ENCODE measurements at places on chromosomes 7 and 10.

DNA sequence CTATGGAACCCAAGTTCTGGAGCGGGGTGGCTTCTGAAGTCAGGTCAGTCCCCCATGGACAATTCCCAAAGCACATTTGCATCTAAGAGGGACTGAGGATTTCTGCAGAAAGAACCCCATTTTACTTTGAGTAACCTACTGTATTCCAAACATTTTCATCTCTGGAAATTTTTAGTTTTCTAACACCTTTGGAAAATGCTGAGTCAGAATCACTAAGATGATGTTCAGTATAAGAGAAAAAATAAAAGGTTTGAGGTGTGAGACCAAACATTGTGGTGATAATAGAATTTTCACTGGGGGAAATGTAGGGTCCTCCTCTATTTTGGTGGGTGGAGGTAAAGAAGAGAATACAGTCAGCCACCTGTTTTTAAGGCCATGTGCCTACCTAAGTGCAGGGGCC is 227.1 kb downstream of the LRMDA start:
- DNase-seq: no peak

- no peak for DNase-seq
Observed at GRCh38 chr10:99711129-99711719, 20.7 kb downstream of the COX15 start.

GRCh38 chr7:45582136-45582749 is 8.1 kb downstream of the ADCY1 start:
- no peak for DNase-seq

DNA sequence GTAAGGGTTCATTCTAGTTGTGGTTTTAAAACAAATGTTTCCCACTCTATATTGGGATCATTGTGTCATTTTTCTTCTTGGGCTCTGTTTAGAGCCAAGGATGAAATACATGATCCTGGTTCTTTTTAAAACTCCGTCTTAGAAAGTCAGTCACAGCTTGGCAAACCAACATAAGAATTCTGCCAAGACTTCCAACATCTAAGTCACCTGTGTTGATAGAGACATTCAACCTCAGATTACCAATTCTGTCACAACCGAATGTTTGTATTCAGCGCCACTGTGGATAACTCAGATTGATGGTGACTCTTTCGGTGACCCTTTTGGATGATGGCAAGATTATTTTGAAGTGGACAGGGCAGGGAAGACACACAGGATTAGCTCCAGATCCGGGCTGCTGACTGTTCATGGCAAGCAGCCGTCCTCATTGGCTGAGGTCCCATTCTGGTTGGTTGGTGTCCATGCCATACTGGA is 255.4 kb downstream of the ARHGAP21 start:
- DNase-seq: no peak

DNA sequence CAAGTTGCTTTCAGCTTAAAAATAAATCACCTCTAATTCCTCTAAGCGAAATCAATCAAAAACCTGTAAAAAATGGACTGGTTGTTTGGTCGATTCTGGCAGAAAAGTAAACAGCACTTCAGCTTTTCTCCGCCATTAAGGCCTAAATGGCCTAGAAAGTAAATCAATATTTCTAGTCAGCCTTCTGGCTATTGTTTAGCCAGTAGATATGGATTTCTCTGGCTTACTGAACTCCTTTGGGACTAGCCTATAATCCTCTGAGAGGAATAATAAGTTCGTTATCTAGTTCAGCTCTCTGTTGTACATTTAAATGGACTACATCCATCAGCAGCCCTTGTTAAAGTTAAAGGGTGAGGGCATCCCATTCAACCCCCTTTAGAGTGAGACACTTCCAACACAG is 400.1 kb upstream of the ETV1 start:
- no peak for DNase-seq

- DNase-seq: no peak
Observed at GRCh38 chr10:128530301-128530700, 404.1 kb upstream of the MKI67 start.

DNA sequence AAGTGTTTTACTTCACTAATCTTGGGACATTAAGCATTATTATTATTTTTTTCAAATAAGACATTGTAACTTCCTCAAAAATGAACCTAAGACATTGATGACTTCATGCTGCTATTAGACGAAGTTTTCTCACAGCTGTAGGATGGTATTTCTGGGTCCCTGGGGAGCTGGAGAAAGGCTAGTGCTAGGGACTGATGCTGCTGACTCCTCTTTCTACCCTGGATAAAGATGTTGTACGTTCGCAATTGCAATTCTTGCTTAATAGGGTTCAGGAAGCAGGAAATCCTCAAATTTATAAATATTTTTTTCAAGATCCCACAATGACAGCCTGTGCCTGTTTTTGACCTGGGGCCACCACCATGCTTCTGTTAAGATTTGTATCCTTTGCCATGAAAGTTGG is 526.0 kb downstream of the CCSER2 start:
- no peak for DNase-seq

GRCh38 chr7:52270301-52270700 is 765.1 kb upstream of the POM121L12 start:
- no peak for DNase-seq

DNA sequence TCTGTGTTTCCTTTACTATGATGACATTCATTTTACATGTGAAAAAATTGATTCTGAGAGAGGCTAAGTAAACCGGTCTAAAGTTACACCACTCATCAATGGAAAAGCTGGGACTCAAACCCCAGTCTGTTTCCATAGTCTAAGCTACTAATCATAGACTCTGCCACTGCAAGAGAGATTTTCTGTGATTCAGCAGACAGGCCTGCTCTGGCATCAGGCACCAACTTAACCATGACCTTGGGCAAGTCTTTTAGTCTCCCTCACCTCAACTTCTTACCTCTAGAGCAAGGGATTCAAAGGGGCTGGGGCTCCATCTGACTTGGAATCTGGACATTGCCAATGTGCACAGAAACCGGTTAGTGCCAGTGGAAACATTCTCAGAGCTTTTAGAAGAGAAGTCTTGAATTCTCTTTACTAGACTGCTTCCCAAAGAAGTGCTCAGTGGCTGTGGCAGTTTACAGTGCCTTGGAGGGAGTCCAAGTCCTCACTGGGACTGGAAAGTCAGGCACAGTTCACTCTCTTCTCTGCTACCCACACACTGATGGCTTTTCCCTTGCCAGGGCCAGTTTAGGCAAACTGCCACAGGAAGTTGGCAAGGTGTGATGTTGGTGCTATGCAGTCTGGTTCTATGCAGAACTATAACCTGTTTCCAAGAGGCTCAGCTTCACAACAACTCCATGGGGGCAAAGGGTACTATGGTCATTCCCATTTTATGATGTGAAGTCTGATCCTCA is 4.5 kb upstream of the BLNK start:
- DNase-seq: no peak

DNA sequence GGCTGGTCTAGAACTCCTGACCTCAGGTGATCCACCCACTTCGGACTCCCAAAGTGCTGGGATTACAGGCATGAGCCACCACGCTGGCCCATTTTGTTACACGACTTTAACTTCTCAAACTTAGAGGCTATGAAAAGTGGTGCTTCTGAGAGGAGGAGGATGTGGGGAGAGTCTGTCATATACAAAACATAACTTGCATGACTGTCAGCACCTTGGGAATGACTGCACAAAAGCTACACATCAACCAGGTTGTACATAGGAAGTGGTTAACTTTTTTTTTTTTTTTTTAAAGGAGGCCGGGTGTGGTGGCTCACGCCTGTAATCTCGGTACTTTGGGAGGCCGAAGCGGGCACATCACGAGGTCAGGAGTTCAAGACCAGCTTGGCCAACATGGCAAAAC is 43.4 kb upstream of the GSDME start:
- no peak for DNase-seq

DNA sequence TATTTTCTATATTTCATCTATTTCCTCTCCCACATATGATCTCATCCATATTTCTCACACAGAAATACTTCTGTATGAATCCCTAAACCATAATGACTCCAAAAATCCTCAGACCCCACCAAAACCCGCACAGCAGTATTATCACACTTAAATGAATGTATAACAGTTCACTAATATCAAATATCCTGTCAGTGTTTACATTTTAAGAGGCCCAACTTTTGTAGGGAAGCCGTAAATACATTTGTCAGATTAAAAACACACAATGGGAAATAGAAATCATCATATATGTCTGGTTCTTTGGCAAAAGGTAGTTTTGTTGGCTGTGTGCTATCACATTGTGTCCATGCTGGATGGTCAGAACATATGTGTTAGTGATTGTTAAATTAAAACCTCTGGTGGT is 4.2 kb downstream of the AUTS2 start:
- no peak for DNase-seq

- no peak for DNase-seq
Observed at GRCh38 chr7:916291-916941, 38.1 kb downstream of the ADAP1 start.

- DNase-seq: no peak
Observed at GRCh38 chr10:14645239-14645960, 129.3 kb downstream of the FAM107B start.

DNA sequence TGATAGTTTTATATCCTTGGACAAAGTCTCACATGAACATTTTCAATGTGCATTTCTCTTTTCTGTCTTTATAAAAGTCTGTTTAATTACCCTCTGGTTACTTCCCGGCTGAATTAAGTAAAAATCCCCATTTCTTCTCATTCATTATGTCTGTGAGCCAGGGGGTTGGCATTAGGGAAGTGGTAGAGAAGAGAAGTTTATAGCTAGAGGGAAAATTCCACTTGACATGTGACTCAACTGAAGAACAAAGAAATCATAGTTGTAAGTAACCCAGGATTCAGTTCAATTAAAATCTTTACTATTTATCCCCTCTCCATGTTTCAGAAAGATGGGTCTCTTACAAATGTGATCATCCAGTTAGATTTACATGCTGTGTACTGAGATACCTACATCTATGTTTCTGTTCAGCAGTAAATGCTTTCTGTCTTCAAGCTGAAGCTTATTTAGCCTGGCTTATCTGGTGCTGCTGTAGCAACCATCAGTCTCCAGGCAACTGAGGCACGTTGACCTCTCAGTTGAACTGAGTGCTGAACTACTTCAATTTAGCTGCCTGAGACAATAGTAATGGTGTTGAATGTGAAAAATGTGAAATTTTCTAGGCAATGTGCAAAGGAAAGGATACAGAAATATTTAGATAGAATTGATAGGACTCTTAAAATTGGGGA is 181.6 kb downstream of the MLLT10 start:
- no peak for DNase-seq

- DNase-seq: no peak
Observed at GRCh38 chr10:85400981-85401695, 965.5 kb downstream of the GRID1 start.

DNA sequence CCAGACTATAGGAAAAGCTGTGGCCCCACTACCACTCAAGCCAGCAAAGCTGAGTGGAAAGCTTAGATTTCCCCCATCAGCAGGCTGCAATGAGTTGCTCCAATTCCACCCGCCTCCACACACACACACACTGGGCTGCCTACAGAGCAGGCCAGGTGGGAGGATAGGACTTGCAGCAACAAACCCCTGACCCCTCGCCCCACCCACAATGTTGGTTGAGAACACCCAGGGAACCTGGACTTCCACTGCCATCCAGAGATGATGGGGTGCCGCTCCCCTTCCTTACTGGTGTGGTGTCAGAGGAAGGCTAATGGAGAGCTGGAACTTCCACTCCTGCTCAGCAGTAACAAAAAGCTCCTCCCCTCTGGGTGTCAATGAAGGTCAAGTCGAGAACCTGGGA is 16.8 kb upstream of the PLEKHA1 start:
- DNase-seq: no peak

GRCh38 chr7:123746931-123747488 is 1.8 kb downstream of the WASL start:
- no peak for DNase-seq

GRCh38 chr7:34191771-34192479 is 286.6 kb downstream of the BMPER start:
- no peak for DNase-seq

DNA sequence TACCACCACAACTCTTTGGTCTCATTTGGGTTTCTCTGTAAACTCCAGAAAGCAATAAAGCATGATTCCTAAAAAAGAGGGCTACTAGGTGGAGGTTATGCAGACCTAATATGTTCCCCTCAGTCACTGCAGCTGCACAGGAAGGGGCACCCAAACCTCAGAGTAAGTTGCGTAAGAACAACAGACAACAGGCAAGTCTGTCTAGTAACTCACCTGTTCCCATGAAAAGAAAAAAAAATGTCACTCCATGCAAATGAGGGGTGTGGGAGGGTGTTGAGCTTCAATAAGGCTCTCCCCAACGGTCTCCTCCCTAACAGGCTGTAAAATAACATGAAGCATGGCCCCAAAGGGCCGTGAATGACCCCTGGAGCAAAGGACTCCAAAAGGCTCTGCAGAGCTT is 461.4 kb downstream of the KCNMA1 start:
- no peak for DNase-seq

- DNase-seq: no peak
Observed at GRCh38 chr10:18400201-18400905, 251.0 kb downstream of the NSUN6 start.

DNA sequence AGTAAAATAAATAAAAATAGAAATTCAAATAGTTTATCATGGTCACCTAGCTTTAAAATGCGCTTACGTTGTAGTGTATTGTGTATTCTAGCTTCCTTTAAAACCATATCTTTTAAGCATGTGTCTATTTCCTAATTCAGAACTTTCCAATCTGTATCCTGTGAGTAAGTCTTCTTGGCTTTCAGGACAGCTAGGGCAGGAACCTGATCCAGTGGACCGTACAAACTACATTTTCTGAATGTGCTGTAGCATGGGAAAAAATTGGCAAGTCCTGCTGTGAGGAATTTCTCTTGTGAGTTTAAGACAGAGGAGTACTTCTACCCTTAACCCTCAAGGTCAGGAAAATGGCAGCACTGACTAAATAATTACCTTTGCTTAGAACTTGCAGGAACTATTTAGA is 12.1 kb downstream of the OPN1SW start:
- no peak for DNase-seq

DNA sequence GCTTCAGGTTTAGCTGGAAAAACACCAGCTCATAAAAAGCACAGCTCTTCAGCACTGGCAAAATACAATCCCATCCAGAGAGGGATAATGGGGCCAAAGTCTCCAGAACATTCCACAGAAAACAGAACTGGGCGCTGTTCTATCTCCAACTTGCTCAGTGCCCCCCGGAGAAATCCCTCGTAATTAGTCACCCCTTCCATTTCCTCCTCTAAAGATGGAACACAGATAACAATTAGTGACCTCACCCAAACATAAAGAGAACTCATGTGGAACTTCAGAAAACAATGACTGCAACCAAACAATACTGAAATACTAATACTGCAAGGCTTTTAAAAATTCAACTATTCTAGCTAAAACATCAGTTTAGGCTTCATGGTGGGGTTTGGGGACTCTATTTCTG is 46.3 kb downstream of the KIAA1549 start:
- no peak for DNase-seq

DNA sequence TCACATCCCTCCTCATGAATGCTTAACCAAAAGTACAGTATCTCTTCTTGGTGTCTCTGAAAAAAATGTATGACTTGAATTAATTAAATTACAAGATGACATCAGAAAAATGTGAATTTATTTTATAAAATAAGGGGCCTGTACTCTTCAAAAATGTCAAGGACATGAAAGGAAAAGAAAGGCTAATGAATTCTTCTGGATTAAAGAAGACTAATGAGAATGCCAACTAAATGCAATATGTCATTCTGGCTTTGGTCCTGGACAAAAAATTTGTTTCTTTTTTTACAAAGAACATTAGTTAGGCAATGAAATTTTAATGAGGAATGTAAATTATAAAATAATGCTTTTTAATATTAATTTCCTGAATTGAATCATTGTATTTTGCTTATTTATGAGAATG is 1125.7 kb downstream of the DNAJB9 start:
- DNase-seq: no peak
